Left ventricle myocardium superior (tissue), 1 donor: ENCODE measurements at places on chromosomes 2 and 18. TPM values are rescaled to one million over a fixed set of nuclear protein-coding genes. Genes with fewer than 3 reads are reported as not detected.

CGREF1 gene
- total RNA-seq, result 0.87 TPM

RBM43 gene
- total RNA-seq, result 2.2 TPM

BMP10 gene
- 0.25 TPM for total RNA-seq

CAB39 gene
- 86.2 TPM for total RNA-seq

GRCh38 chr2:3075991-3076340 is 301.7 kb downstream of the EIPR1 start:
- no peak for DNase-seq

FSHR gene
- 0.20 TPM for total RNA-seq

MAT2A gene
- total RNA-seq, result 130 TPM

LRRC30 gene
- not detected for total RNA-seq

ADD2 gene
- 1.8 TPM for total RNA-seq

DNA sequence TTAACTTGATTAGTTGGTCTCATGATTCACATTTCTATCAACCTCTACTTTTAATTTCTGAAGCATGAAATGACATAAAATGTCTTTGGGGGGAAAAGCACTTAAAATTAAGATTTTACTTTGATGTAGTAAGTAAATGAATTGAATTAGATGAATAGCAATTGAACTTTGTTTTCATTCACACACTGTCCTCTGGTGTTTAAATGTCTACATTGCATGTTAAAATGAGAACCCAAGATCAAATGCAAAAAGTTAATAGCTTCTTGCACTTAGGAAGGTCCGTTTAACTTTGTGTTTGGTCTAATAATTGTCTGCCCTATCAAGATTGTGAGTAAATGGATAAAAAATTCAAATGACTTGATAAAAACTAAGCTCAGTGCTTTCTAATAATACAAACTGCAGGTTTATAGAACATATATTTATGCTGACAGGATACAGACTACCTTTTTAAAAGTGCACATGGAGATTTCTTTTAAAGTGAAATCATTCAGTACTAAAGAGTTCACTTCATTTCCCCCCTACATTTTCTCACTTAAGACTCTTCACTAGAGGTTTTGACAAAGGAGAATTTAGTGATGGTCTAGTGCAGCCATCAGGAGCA is 156.2 kb upstream of the NABP1 start:
- no peak for DNase-seq

DNA sequence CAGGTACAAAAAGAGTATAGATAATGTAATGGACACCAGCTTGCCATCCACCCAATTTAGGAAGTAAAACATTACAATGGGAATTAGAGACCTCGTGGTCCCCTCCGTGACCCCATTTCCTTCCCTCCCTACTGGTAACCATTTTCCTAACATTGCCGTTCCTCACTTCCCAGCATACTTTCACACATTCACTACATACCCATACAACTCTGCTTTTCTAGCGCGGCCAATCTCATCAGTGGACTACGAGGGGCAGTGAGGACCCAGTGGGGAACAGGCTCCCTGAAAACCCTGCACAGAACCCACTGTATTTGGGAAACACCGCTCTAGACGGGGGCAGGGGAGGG is 1.1 kb downstream of the ENOSF1 start:
- no peak for DNase-seq

- DNase-seq, result no peak
Measured at GRCh38 chr2:163692081-163692480, 43.7 kb downstream of the FIGN start.
